ENCODE measurements at places on chromosomes 12 and 14. TPM values are rescaled to one million over a fixed set of nuclear protein-coding genes. Genes with fewer than 3 reads are reported as not detected.

Gene ADSS1
- total RNA-seq, result 2.9 TPM

Gene OVCH1
- not detected for total RNA-seq

- H3K4me1 ChIP-seq, result no peaks in the 10 kb centered on the region
- peaks cover 4% of the 10 kb centered on the region for H3K27me3 ChIP-seq
- no peak for DNase-seq
- no peak overlapping the region for H3K4me3 ChIP-seq
- H3K36me3 ChIP-seq, result no peaks in the 10 kb centered on the region
Measured at GRCh38 chr12:117388951-117389446, 27.6 kb upstream of the NOS1 start.

DNA sequence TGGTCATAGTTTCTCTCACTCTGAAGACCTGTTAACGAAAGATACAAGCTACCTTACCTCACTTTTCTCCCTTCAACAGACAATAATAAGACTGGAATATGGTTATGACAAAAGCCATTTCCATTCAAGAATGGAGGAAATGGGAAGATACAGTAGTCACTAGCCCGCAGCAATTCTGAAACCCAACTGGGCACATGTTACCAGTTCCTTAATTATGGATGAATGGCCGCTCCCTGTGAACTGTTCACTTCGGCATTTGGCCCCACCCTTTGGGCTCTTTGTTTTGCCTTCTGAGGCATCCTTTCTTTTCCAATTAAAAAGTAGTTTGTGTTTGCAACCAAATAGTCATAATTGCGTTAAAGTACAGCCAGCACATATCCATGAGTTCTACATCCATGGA lies 19.0 kb downstream of the TRHDE start:
- H3K27me3 ChIP-seq, result no peaks in the 10 kb centered on the region
- no peaks in the 10 kb centered on the region for H3K4me1 ChIP-seq
- H3K4me3 ChIP-seq, result no peak overlapping the region
- DNase-seq, result no peak

GRCh38 chr12:52831251-52831650 lies 2.9 kb downstream of the KRT79 start:
- H3K4me1 ChIP-seq, result peaks cover 4% of the 10 kb centered on the region
- no peak for DNase-seq
- peaks cover 30% of the 10 kb centered on the region for H3K27me3 ChIP-seq
- no peak overlapping the region for H3K27ac ChIP-seq
